ENCODE measurements at places on chromosomes 5 and 9.

DNA sequence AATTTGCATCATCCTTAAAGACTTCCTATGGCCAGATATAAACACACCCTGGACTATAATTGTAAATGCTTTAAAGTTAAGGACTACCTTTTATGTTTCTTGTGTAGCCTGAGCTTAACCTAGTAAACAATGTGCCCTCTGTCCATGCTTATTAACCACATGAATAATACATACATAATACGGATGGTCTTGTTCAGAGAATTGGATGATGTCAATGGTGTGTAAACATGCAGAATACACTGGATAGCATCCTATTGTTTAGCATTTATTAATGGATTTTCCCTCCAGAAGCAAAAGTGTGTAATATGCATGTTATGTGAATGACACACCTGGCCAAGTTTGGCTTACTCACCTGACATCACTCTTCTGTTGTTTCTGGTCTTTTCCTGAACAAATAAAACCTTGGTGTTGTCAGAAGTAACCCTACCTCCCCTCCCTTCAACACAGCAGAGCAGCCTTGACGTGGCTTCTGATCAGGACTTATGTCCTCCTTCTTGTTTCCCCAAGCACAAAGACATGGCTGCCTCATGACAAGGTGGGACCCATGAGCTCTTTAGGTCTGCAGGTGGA is 517.9 kb downstream of the MTRR start:
- no peak for DNase-seq

- DNase-seq = no peak
Measured at GRCh38 chr9:25850803-25851202, 172.6 kb upstream of the TUSC1 start.

DNA sequence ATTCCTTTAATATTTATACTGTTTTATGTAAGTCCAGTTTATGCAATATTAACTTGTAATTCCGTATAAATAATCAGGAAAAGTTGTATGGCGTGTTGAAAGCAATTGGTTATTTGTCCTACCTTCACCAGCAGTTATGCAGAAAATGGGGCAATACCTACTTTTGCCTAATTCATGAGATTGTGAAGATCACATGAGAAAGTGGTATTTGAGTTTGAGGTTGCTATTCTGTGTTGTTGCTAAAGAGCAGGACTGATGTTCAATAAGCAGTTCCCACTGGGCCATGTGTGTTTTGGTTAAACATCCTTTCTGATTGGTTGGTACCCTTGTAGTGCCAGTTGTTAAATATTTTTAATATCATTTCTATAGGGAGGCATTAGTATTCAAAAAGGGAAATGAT is 3.2 kb downstream of the TGFBR1 start:
- DNase-seq = no peak

- DNase-seq = no peak
Measured at GRCh38 chr5:93305984-93306383, 275.0 kb downstream of the NR2F1-AS1 start.

- no peak for DNase-seq
Measured at GRCh38 chr9:73969936-73970335, 527.2 kb upstream of the RORB start.

Data from stimulated activated CD4-positive, alpha-beta T cell treated with anti-CD3 and anti-CD28 coated beads, Interleukin-1b, Interleukin-23, amount 100 ng/mL, for 1 hour (primary cell).